Activated CD4-positive, alpha-beta T cell treated with anti-CD3 and anti-CD28 coated beads, Interleukin-2, amount 10 ng/mL, durations not matched to agents 7 days and 5 days (primary cell): ENCODE measurements at places on chromosomes 2 and 18.

DNA sequence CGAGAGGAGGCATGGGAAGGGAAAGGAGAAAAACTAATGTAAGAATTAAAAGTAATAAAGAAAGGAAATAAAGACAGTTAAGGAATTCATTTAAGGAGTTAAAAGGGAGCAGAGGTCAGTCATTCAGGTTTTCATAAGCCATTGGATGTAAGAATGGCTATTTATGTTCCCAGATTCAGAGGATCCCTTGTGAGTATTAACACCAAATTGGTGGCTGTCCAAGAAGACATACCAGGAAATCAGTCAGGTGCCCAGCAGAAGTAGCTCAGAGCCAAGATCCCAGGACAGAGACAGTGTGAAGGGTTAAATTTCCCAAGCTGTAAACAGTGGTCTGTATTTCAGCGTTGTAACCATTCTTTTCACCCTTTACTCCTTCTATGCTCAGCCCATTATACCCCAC, 550.4 kb downstream of the BCL11A start:
- DNase-seq: no peak

DNA sequence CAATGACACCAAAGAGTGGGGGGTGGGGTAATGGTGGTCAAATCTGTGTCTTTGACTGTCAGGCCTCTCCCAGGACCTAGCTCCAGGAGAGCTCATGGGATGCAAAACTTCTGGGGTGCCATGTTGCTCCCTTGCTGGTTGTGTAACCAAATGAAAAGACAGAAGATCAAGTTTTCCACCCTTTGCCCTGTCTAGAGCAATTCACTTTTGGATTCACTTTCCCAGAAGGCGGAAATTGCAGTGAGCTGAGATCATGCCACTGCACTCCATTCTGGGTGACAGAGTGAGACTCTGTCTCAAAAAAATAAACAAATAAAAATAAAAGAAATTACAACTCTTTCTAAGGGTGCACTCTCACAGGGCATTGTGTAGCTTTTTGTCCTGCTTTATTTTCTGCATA, 34.9 kb upstream of the PLA2R1 start:
- no peak for DNase-seq

- DNase-seq: peak; percentile 9
These were observed 27.2 kb upstream of the OTX1 start for GRCh38 chr2:63023444-63023843.

- DNase-seq: no peak
These were observed 61.0 kb downstream of the GRB14 start for GRCh38 chr2:164560181-164560792.

- no peak for DNase-seq
These were observed 119.3 kb downstream of the SETBP1 start for GRCh38 chr18:44799907-44800421.

DNA sequence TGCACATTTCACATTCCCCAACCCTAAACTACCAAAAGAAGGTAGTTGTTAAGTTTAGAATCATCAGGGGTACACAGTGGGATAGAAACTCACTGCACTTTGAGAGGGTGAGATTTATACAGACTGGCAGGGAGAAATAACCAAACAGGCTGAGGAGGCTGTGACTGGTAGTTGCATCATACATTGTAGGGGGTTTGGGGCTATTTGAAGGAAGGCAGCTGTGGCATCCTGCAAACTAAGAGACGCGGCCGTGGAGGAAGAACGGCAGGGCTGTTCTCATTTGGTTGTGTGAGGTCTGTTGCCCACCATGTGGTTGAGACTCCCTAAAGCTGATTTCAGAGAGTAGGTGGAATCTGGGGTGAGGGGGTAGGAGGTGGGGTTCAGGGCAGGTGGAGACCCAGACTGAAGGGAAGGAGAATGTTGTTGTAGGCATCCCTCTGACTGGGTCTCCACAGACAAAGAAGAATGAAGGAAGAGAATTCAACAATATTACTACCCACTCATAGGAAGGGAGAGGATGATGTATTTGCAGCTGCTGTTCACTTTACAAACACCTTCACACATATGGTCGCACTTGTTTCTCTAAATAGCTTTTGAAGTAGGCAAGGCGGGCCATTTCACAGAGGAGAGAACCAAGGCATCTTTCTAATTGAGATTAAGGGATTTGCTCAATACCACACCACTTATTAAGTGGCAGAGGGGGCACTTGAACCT, 170.9 kb upstream of the SIX2 start:
- no peak for DNase-seq

- no peak for DNase-seq
These were observed 284 bp downstream of the TIMM21 start for GRCh38 chr18:74148543-74149070.

GRCh38 chr2:30796699-30797098, 10.5 kb downstream of the CAPN13 start:
- DNase-seq: no peak

- DNase-seq: peak; percentile 33
These were observed 65.0 kb downstream of the NYAP2 start for GRCh38 chr2:225464346-225465025.

DNA sequence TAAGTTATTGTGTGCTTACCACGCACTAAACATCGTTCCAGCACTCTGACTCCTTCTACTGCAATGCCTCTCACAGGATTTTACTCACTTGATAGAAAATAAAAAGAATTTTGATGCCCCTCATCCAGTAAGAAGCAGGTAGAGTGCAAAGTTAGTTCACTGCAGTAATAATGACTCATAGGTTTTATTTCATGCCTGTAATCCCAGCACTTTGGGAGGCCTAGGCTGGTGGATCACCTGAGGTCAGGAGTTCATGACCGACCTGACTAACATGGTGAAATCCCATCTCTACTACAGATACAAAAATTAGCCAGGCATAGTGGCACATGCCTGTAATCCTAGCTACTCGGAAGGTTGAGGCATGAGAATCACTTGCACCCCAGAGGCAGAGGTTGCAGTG, 190.6 kb downstream of the RAD51AP2 start:
- no peak for DNase-seq

GRCh38 chr2:177363332-177363731, 29.2 kb upstream of the AGPS start:
- DNase-seq: no peak

- no peak for DNase-seq
These were observed 159.8 kb downstream of the PKP4 start for GRCh38 chr2:158616480-158617000.

GRCh38 chr2:41405441-41405840, 642.4 kb upstream of the PKDCC start:
- no peak for DNase-seq

GRCh38 chr2:200003444-200003843, 48.1 kb downstream of the MAIP1 start:
- no peak for DNase-seq

GRCh38 chr2:75074228-75074627, 115.8 kb downstream of the POLE4 start:
- DNase-seq: no peak

DNA sequence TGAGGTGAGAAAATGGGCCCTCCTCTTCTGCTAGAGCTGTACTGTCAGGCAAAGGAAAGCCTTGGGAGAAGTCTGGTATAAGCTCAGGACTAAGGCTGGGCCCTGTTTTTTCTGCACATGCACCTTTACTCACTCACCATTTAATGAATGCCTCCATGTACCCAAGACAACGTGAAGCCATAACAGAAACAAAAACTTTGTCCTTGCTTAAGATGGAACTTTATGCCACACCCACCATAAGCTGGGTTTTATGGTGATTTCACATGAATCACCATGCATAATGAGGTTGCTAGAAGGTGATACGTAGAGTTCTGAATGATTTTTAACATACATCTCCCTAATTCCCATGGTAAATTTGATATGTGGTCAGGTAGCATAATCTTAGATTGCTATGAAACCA, 63.7 kb upstream of the CYP26B1 start:
- no peak for DNase-seq

GRCh38 chr2:1886405-1886992, 142.2 kb upstream of the PXDN start:
- peak; percentile 56 for DNase-seq

DNA sequence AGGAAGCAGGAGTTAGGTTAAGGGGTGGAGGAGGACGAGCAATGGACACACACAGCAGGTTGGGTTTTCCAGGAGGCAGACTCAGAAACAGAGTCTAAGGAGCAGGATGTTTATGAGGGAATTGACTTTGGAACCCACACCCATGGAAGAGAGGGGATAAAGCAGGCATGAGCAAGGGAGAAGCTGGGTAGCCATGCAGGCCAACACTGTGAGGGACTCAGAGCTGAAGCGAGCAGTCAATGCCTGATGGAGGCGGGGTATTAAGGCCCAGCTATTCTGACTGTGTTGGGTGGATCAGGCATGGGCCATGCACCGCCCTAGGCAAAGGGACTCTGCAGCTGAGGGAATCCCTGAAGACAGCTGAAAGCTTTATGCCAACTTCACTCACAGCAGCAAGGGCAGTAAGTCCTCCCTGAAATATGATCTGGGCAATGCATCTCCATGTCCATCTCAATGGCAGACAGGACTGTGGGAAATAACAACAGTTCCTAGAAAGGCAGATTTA, 37.6 kb downstream of the TEX51 start:
- no peak for DNase-seq

GRCh38 chr2:42614838-42615237, 46.4 kb downstream of the MTA3 start:
- no peak for DNase-seq

DNA sequence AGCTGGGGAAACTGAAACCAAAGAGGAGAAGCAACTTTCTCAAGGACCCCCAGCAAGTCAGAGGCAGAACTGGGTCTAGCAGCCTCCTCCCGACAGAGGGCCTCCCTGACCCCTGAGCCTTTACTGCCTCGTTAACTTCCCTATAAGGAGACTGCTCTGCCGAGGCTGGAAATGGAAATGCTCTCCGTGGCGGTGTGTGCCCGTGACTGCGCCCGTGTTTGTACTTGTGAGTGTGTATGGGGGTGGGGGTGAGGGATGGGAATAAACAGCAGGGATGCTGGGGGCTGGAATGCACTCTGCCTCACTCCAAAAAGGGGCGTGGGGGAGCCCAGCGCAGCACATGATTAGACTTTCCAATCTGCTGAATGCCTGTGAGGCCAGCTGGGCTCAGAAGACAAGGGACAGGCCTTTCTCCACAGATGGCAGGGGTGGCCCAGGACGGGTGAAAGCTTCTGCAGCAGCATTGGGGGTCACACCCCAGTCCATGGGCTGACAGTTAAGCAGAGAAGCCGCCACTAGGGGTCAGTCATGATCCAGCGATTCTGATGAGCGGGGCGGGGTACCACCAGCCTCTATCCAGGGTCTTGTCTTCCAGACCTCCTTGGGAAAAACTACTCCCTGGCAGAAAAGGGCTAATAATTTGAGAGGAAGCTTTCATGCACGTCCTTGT, 26.8 kb downstream of the MPHOSPH10 start:
- DNase-seq: peak; percentile 59

DNA sequence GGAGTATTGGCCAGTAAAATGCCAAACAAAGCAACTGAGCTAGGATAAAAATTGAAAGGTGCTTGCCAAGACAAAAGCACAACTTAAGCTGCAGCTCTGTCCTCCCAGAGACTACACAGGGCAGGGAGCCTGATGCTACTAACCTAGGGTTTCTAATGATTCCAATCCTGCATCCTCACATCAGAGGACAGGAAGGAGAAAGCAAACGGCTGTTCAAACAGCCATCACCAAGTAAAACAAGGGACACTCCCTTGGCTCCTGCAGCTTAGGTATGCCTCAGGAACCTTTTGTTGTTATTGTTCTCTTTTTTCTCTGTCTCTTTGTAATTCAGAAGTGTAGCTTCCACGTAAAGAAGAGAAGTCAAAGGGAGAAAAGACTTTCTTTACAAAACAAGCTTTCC, 99.5 kb downstream of the TCF4 start:
- DNase-seq: no peak

- no peak for DNase-seq
These were observed 120.5 kb downstream of the AFF3 start for GRCh38 chr2:100021791-100022340.

DNA sequence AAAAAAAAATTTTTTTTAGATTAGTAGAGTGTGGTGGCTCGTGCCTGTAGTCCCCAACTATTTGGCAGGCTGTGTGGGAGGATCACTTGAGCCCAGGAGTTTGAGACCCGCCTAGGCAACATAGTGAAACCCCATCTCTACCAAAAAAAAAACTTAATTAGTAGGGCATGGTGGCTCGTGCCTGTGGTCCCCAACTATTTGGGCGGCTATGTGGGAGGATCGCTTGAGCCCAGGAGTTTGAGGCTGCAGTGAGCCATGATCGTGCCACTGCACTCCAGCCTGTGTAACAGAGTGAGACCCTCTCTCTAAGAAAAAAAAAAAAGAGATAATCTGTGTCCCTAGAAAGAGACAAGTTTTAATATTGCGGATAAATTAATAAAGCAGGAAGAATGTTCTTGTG, 8.8 kb downstream of the GPR55 start:
- no peak for DNase-seq

DNA sequence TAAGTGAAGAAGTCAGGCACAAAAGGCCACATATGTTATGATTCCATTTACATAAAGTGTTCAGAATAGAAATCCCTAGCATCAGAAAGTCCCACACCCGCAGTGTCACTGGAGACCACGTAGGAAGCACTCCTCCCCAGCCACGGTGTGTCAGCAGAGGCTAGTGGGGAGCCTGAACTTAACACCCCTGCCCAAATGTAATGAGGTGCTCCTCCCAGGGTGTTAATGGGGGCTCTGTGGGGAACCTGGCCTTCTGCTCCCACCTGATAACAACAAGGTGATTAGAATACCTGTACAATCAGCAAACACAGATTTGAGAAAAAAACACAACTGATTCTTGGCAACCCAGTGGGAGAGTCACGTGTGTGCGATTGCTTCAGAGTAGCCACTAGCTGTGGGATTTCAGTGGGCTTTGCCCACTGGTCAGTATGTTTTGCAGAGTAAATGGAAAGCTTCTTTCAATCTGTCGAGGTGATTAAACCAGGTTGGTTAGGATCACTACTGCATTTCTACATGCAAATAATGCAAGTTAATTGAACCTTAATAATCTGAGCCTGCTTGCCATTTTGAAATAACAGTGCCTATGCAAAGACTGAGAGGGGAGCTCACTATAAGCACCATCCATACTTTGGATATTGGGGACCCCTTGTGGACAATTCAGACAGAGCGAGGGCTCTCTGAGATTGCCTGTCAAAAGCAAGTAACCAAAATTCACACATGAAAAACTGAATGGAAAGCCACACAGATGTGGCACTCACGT, 20.6 kb upstream of the ATRAID start:
- DNase-seq: peak; percentile 61

DNA sequence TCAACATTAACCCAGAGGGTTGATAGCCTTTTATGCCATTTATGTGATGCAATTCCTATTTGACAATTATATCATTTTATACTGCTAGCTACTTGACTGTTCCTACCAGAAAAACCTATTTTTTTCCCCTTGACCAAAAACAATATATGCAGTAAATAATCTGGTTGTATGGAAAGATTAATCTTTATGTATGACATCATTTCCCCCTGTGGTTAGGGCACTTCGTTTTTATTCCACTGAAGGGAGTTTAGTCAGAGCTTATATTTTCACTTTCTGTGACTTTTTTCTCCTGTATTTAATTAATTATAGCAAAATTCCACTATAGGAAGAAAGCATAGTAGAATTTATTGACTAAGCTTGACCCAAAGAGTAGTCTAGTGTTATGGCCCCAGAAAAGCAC, 107.6 kb downstream of the HAUS1 start:
- DNase-seq: peak; percentile 28

DNA sequence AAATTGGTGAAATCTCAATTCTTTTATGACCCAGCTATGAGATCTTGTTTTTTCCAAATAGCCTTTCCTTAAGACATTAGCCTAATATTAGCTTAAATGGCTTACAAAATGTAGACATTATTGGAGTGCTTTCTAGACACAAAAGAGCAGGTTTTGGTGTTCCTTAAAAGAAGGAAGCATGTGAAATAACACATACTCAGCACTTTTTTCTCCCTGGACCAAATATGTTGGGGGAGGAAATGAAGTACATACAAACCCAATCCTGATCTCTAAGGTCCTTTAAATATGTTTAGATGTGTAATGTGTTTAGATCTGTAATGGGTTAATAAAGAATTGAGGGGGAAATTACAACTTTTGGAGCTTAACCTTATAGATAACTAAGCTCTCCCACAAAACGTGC, 3.4 kb upstream of the ZDBF2 start:
- no peak for DNase-seq
